ENCODE measurements at places on chromosomes 2 and 18. TPM values are rescaled to one million over a fixed set of nuclear protein-coding genes. Genes with fewer than 3 reads are reported as not detected.

DNA sequence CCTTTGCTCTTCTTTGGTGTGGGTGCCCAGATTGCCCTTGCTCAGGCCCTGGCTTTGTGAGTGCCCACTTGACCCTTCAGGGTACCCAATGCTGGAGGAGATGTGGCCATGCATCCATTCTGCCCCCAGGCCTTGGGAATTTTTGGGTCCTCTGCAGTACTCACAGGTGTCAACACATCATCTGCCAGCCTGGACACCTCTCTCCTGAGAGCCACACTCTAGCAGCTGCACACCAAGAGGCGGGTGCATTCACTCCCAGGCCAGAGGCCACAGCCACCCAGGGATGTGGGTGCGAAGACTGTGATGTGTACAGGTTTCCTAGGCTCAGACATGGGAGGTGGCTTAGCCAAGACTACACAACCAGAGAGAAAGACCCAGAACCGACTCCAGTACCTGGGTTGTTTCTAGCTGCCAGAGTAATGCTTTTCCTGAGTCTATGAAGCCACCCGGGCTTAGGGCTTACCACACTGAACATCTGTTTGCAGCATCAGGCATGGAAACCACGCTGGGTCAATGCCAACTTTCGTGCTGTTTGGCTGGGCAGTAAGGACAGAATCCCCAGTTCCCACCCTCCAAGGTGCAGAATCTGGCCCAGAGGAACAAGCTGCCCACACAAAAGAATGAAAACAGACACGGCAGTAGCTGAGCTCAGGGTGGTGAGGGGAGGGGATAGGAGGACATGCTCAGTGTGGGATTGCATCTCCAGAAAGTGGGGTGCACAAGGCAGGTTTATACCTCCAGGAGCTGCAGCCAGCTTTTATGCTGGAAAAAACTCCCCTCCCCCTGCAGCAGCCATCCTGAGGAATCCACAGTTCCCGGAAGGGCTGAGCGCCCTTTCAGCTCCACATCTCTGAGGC is 40.1 kb downstream of the KCNF1 start:
- no peaks in the 10 kb centered on the region for H3K36me3 ChIP-seq
- DNase-seq = no peak
- H3K4me1 ChIP-seq = no peaks in the 10 kb centered on the region
- H3K27me3 ChIP-seq = peaks cover 40% of the 10 kb centered on the region
- H3K4me3 ChIP-seq = no peak overlapping the region

PLEK gene
- 3.8 TPM for polyA plus RNA-seq

DNA sequence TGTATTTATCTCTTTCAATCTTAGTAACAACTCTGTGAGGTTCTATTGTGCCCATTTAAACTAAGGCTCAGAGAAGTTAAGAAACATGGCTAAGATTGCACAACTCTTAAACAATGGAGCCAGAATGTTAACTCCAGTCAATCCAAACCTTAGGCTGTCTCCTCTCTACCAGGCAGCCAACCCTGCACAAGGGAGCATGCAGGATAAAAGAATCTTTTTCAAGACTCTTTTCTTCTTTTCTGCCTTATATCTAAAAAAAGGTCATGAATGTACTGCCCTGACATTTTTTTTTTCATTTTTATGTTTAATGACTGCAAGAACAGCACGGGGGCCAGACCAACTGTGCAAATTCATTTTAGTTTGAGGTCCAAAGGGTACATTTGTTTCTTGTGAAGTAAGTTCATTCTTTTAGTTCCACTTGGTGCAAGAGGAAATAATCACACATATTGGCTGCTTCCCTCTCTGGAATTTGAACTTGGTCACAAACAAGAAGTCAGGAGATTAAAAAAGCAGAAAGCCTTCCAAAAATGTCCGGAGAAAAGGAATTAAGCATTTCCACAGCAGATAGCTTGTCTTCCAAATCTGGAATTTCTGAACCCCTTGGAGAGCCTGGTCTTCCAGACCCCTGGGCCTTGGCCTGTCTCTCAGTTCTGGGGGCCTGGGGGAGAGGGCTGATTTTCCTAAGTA is 96.0 kb upstream of the RIOK3 start:
- no peaks in the 10 kb centered on the region for H3K27me3 ChIP-seq
- H3K4me1 ChIP-seq = peaks cover 26% of the 10 kb centered on the region
- peak overlapping the region; percentile 73 for H3K27ac ChIP-seq
- H3K36me3 ChIP-seq = no peaks in the 10 kb centered on the region
- DNase-seq = peak; percentile 77

DNA sequence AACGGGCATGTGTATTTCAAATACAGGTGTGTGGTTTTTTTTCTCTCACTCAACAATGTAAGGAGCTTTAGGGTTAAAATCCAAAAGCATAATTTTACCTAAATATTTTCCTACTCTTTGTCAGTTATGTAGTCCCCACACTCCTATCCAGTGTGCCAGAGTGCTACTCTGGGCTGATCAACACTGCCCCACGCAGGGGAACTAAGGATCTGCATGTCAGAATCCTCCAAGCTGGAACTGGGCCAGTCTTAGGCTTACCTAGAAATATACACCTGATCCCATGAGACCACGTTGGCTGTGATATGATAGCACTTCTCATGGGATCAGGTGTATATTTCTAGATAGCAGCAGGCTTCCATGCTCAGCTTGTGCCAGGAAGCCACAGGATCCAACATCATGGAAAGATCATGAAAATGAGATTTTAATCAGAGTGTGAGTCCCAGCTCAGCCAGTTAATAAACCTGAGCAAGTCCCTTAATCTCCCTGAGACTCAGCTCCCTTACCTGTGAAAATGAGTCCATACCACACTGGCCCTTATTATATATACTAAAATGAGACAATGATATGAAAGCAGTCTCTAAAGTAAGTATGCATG is 29.7 kb downstream of the CCDC141 start:
- no peaks in the 10 kb centered on the region for H3K36me3 ChIP-seq
- H3K27ac ChIP-seq = no peak overlapping the region
- no peak overlapping the region for H3K4me3 ChIP-seq

GPR39 gene
- 5.5 TPM for polyA plus RNA-seq

GRCh38 chr2:127514485-127514884 is 11.8 kb downstream of the IWS1 start:
- H3K36me3 ChIP-seq = peaks cover 47% of the 10 kb centered on the region
- no peak for DNase-seq
- H3K4me1 ChIP-seq = no peaks in the 10 kb centered on the region
- no peaks in the 10 kb centered on the region for H3K27me3 ChIP-seq
- H3K4me3 ChIP-seq = no peak overlapping the region

DNA sequence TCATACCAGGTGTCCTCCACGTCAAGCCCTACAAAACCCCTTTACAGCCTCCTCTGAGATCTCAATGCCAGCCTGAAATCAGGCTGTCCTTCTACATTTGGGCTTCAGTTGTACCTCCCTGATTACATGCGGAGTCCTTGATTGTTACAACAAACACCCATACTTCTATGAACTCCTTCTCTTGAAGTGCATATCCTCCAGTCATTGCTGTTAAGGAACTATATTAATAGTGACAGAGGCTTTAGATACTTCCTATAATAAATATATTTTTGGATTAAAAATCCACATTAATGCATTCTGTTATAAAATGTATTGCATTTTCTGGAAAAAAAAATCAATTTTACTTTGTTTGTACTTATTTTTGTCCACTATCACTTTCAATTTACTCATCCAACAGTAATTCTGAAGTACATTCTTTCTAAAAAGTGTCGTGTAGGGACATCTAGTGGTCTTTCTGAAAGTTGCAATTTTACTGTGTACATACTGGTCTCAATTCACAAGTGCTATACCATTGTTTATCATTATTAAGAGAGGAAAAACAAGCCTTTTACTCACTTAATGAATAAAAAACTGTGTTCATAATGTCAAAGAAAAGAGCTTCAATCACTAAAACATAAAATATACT is 316.4 kb downstream of the DSEL start:
- no peak overlapping the region for H3K27ac ChIP-seq
- no peak overlapping the region for H3K4me3 ChIP-seq
- peak; percentile 82 for DNase-seq
- H3K4me1 ChIP-seq = no peaks in the 10 kb centered on the region
- no peaks in the 10 kb centered on the region for H3K36me3 ChIP-seq

KLHL14 gene
- polyA plus RNA-seq = not detected

CD28 gene
- 0.23 TPM for polyA plus RNA-seq

- H3K27ac ChIP-seq = no peak overlapping the region
- no peaks in the 10 kb centered on the region for H3K4me1 ChIP-seq
- no peaks in the 10 kb centered on the region for H3K27me3 ChIP-seq
- no peak overlapping the region for H3K4me3 ChIP-seq
These were observed 9.7 kb upstream of the RMC1 start for GRCh38 chr18:23493654-23494053.

SCN3A gene
- under 0.01 TPM for polyA plus RNA-seq

- no peaks in the 10 kb centered on the region for H3K36me3 ChIP-seq
- H3K27me3 ChIP-seq = no peaks in the 10 kb centered on the region
- H3K27ac ChIP-seq = peak overlapping the region; percentile 36
- no peaks in the 10 kb centered on the region for H3K4me1 ChIP-seq
These were observed 39.4 kb downstream of the MYOM1 start for GRCh38 chr18:3180325-3180724.

SPC25 gene
- 2.6 TPM for polyA plus RNA-seq

GRCh38 chr2:40027968-40028367 is 248.9 kb upstream of the THUMPD2 start:
- H3K27me3 ChIP-seq = no peaks in the 10 kb centered on the region
- H3K4me3 ChIP-seq = no peak overlapping the region
- H3K27ac ChIP-seq = no peak overlapping the region
- no peak for DNase-seq
- H3K4me1 ChIP-seq = no peaks in the 10 kb centered on the region
- H3K36me3 ChIP-seq = no peaks in the 10 kb centered on the region

GRCh38 chr2:60116161-60116875 is 437.1 kb downstream of the BCL11A start:
- H3K27ac ChIP-seq = no peak overlapping the region
- H3K4me3 ChIP-seq = no peak overlapping the region
- H3K4me1 ChIP-seq = no peaks in the 10 kb centered on the region
- H3K36me3 ChIP-seq = no peaks in the 10 kb centered on the region

DNA sequence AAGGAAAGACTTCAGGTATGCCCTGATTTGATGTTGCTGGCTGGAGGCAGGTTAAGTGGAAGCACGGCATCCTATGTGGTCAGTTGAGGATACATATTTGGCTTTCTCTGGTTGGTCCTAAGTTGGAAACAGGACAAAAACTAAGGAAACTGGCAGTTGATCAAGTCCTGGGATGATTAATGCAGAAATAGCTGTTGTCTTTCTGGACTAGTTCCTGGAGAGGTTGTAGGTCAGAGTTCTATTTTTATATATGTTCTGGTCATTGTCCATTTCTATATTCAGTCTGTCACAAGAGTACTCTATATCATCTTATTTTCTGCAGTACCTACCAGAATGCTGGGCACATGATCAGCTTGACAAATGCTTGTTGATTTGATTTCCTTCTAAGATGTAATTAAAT is 4.0 kb upstream of the SLC35F5 start:
- H3K4me3 ChIP-seq = no peak overlapping the region
- peak; percentile 5 for DNase-seq
- H3K36me3 ChIP-seq = no peaks in the 10 kb centered on the region
- no peak overlapping the region for H3K27ac ChIP-seq
- no peaks in the 10 kb centered on the region for H3K27me3 ChIP-seq

GRCh38 chr2:106174056-106174455 is 20.0 kb downstream of the UXS1 start:
- no peaks in the 10 kb centered on the region for H3K27me3 ChIP-seq
- no peak overlapping the region for H3K4me3 ChIP-seq
- no peaks in the 10 kb centered on the region for H3K36me3 ChIP-seq
- H3K4me1 ChIP-seq = peaks cover 4% of the 10 kb centered on the region
- H3K27ac ChIP-seq = no peak overlapping the region

DNA sequence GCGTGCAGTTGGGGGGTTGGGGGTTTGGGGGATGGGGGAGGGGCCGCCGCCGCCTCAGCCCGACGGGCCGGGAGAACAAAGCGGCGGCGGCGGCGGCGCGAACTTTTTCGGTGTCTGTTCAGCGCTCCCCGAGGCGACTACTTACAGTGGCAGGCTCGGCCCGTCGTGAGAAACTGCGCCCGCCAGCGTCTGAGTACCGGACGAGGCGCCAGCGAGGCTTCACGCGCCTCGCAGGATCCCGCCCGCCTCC is 172 bp downstream of the PRKD3 start:
- peaks cover 68% of the 10 kb centered on the region for H3K4me1 ChIP-seq
- H3K4me3 ChIP-seq = peak overlapping the region; percentile 78
- H3K36me3 ChIP-seq = no peaks in the 10 kb centered on the region
- DNase-seq = no peak
- H3K27me3 ChIP-seq = no peaks in the 10 kb centered on the region
- H3K27ac ChIP-seq = peak overlapping the region; percentile 96

XIRP2 gene
- polyA plus RNA-seq = 0.10 TPM
